Osteoblast (primary cell): ENCODE measurements at places on chromosomes 16 and 17. TPM values are rescaled to one million over a fixed set of nuclear protein-coding genes. Genes with fewer than 3 reads are reported as not detected.
A peak's percentile ranks its signal among the peaks of the same experiment; 100 is the strongest.

DNA sequence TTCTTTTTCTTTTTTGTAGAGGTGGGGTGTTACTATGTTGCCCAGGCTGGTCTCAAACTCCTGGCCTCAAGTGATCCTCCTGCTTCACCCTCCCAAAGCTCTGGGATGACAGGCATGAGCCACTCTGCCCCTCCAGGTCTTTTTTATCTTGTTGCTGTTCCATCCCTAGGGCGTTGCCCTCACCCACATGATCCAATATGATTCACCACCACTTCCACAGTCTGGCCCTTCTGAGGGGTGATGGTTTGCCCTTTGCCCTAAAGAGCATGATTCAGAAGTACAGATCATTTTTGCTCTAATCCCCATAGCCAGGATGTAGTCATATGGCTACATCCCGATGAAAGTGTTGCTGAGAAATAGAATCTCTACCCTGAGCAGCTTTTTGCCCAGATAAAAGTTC, 18.8 kb downstream of the STX4 start:
- no peaks in the 10 kb centered on the region for H3K27me3 ChIP-seq
- H3K4me3 ChIP-seq, result no peak overlapping the region
- peak; percentile 98 for DNase-seq
- H3K4me1 ChIP-seq, result peaks cover 11% of the 10 kb centered on the region
- peak overlapping the region; percentile 68 for H3K27ac ChIP-seq
- H3K36me3 ChIP-seq, result no peaks in the 10 kb centered on the region

DNA sequence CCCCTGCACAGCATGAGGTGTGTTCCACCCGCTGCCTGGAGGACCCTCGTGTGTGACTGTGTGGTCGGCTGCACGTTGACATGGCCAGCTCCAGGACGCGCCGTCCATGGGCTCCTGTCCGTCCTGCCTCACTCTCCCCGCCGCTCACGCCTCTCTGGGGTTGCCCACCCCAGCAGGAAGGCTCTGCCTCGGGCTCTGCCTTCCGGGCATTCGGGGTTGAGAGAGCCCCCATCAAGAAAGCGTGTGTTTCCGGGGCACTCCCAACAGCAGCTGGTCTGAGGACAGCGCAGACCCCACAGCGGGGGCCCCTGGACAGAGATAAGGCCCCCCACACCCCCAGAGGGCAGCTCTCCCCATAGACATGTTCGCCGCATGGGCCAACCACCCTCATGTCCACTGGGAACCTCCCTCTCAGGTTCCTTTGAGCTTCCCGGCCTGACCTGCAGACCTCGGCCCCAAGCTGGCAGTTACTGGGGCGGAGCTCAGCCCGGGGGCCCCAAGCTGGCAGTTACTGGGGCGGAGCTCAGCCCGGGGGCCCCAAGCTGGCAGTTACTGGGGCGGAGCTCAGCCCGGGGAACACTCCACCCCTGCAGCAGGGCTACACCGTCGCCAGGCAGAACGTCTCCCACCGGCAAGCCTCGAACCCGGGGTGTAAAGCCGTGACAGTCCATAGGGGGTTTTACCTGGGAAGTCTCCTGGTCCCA, 8.4 kb upstream of the PIEZO1 start:
- H3K27ac ChIP-seq, result no peak overlapping the region
- no peaks in the 10 kb centered on the region for H3K27me3 ChIP-seq
- no peak overlapping the region for H3K4me3 ChIP-seq
- H3K4me1 ChIP-seq, result peaks cover 21% of the 10 kb centered on the region
- no peaks in the 10 kb centered on the region for H3K36me3 ChIP-seq
- peak; percentile 43 for DNase-seq

DNA sequence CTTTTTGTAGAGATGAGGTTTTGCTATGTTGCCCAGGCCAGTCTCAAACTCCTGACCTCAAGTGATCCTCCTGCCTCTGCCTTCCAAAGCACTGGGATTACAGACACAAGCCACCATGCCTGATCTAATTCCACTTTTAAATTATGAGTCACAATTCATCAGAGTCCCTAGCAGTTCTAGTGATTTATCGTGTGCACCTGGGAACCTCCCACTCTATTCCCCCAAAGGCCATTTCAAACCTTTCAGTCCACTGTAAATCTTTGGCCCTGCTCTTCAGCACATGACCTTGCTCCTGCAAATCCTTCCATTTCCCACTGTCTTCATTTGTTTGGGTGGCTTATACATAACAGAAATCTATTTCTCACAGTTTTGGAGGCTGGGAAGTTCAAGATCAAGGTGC, 73.0 kb downstream of the HS3ST2 start:
- H3K4me1 ChIP-seq, result no peaks in the 10 kb centered on the region
- no peak overlapping the region for H3K4me3 ChIP-seq
- H3K27ac ChIP-seq, result no peak overlapping the region
- H3K27me3 ChIP-seq, result no peaks in the 10 kb centered on the region

- no peak overlapping the region for H3K4me3 ChIP-seq
- H3K27ac ChIP-seq, result no peak overlapping the region
- peaks cover 4% of the 10 kb centered on the region for H3K4me1 ChIP-seq
- no peaks in the 10 kb centered on the region for H3K27me3 ChIP-seq
- peaks cover 27% of the 10 kb centered on the region for H3K36me3 ChIP-seq
- peak; percentile 58 for DNase-seq
Measured at GRCh38 chr17:1616101-1616500, 12.5 kb downstream of the SLC43A2 start.

DNA sequence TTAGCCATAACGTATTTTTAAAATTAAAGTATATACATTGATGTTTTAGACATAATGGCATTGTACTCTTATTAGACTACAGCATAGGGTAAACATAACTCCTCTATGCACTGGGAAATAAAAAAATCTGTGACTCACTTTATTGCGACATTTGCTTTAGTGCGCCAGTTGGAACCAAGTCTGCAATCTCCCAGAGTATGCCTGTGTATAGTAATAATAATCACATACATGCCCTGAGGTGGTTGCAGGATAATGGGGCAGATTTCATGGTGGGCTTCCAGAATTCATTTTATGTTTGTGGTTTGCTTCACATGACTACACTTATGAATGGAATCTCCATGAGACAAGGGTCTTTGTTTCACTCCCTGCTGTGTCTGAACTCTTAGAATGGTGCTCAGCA, 66.9 kb upstream of the N4BP1 start:
- no peaks in the 10 kb centered on the region for H3K4me1 ChIP-seq
- no peaks in the 10 kb centered on the region for H3K36me3 ChIP-seq
- no peaks in the 10 kb centered on the region for H3K27me3 ChIP-seq
- H3K4me3 ChIP-seq, result no peak overlapping the region

DNA sequence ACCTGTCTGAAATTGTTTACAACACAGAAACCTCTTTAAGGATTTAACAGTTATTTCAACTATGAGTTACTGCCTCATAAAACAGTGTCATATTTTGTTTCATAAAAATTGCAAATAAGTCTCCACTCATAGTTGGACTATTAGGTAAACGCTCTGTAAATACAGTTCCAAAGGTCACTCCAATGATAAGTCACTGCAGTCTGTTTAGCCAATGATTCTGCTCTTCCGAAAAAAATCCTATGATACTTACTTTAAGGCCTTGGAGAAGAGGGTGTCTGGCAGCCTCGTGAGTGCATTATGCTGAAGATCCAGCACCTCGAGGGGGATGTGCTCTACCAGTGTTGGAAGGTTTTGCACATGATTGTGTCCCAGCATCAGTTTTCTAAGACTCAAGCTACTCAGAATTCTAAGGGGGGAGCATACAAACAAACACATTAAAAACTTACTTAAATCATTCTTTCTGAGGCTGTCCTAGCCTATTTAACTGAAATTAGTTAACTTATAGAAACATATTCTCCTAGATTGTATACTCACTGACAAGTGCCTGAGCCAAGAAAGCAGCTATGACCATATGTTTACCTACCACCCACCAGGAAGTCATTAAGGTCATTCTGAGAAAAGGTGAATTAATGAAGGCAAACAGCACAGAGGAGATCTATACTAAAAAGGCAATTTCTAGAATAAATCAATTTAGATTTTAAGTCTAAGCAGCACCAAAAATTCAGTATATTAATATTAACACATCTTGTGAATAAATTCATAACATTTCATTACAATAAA, 41.1 kb downstream of the MARVELD3 start:
- H3K27ac ChIP-seq, result no peak overlapping the region
- no peak overlapping the region for H3K4me3 ChIP-seq
- DNase-seq, result no peak
- no peaks in the 10 kb centered on the region for H3K4me1 ChIP-seq
- H3K27me3 ChIP-seq, result no peaks in the 10 kb centered on the region

DNA sequence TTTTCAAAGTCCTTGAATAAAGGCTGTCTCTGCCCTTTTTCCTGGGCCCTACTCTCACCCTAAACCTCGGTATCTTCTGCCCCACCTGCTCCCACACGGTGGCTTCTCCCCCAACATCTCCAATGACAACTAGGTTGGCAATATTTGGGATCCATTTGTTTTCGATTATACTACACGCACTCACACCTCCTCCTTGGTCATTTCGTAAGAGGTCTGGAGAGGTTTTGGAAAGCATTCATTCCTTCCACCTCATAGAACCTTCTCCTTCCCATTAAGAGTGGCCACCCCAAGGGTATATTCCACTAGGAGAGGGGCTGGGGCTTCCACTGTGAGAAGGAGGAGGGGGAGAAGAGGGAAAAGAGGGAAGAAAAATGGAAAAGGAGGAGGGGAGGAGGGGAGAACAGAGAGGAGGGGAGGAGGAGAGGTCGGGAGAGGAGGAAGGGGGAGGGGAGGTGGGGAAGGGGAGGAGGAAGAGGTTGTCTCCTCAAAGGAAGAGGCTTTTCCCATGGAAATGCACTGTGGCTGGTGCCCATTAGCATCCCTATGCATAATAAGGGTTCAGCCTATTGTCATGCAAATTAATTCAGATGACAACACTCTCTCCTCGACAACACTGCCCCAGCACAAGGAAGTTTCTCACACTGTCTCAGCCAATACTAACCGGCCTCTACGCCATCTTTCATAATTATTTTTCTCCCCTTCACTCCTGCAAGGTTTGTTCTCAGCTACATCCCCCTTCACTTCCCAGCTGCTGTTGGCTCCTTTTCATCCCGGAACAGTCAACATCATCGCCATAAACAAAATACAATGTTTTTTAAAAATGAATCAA, 30.0 kb downstream of the SOX9 start:
- no peak overlapping the region for H3K4me3 ChIP-seq
- H3K27ac ChIP-seq, result peak overlapping the region; percentile 57
- peaks cover 23% of the 10 kb centered on the region for H3K4me1 ChIP-seq
- H3K27me3 ChIP-seq, result no peaks in the 10 kb centered on the region

- H3K27me3 ChIP-seq, result no peaks in the 10 kb centered on the region
- H3K27ac ChIP-seq, result peak overlapping the region; percentile 88
- no peak for DNase-seq
- H3K36me3 ChIP-seq, result peaks cover 4% of the 10 kb centered on the region
- H3K4me1 ChIP-seq, result peaks cover 45% of the 10 kb centered on the region
- H3K4me3 ChIP-seq, result peak overlapping the region; percentile 85
Measured at GRCh38 chr17:28948342-28948741, 3.0 kb downstream of the PHF12 start.

DNA sequence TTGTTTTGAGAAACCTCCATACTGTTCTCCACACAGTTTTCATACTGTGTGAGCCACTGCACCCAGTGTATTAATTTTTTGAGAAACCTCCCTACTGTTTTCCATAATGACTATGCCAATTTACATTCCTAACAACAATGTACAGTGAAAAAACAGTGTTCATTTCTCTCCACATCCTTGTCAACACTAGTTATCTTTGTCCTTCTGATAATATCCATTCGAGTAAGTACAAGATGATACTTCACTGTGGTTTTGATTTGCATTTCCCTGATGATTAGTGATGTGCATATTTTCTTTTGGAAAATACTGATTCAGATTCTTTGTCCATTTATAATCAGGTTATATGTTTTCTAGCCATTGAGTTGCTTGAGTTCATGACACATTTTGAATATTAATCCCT, 462.0 kb downstream of the CDH11 start:
- no peaks in the 10 kb centered on the region for H3K27me3 ChIP-seq
- no peaks in the 10 kb centered on the region for H3K36me3 ChIP-seq
- H3K4me1 ChIP-seq, result peaks cover 13% of the 10 kb centered on the region
- DNase-seq, result no peak
- H3K4me3 ChIP-seq, result no peak overlapping the region

DNA sequence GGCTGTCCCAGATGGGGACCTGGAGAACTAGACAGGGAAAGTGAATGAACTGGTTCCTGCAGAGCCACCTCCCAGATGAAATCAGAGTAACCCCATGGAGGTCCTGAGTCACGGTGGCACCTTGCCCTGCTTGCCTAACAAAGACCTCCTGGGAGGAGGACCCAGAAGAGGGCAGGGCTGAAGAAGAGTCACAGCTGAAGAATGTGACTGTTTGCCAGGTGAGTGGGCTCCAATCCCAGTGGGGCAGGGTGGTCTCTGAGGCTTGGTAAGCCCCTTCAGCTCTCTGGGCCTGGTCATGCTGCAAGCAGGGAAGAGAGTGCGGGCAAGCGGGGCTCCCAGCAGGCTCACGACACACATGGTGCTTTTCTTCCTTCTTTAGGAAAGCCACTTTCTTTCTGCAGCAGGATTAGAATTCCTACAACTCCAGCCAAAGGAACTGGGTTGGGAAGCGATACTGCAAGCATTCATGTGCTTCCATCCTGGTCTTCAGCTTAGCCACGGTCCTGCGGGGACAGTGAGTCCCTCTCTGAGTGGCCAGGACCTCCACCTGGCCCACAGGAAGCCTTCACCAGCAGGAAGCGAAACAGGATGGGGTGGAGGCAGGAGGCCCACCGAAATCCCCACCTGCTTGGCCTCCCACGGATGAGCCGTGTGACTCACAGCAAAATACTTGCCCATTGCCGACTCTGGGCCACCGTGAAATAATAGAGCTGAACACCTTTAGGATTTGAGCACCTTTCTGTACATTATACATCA, 4.3 kb downstream of the C16orf74 start:
- no peak overlapping the region for H3K27ac ChIP-seq
- no peak overlapping the region for H3K4me3 ChIP-seq
- H3K27me3 ChIP-seq, result no peaks in the 10 kb centered on the region
- H3K36me3 ChIP-seq, result no peaks in the 10 kb centered on the region
- DNase-seq, result peak; percentile 86

Gene CLDN6
- total RNA-seq, result under 0.01 TPM in 1 of 2 replicates, not detected in the other

Gene NTN3
- total RNA-seq, result under 0.01 and 0.36 TPM in 2 replicates

Gene CACNG5
- not detected in 2 replicates for total RNA-seq

Gene DPEP2
- not detected in 2 replicates for total RNA-seq

Gene SERPINF2
- total RNA-seq, result under 0.01 TPM in 1 of 2 replicates, not detected in the other

Gene CCL2
- total RNA-seq, result 56.3 and 70.9 TPM in 2 replicates

Gene TAOK2
- total RNA-seq, result 37.1 and 39.1 TPM in 2 replicates
